Fibroblast of pulmonary artery (primary cell): ENCODE measurements at places on chromosomes 6 and 20.

- DNase-seq, result no peak
Observed at GRCh38 chr20:40902661-40903060, 126.0 kb upstream of the TOP1 start.

DNA sequence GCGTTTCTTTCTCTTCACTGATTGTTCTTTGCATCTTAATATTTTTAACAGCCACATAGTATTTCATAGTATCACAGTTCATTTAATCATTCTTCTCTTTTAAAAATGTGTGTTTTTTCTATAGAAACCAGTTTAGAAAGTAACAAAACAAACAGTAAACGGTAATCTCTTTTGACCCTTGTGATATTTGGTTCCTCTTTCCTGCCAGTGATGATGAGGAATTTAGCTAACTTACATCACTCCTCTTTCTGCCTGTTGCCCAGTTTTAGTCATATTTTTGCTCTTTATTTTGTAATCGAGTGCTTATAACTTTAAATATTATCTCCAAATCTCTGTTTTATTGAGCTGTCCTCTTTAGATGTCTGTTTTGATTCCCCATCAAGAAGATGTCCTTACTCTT, 38.1 kb upstream of the ZBTB24 start:
- no peak for DNase-seq

GRCh38 chr6:99901596-99902384, 92.2 kb downstream of the MCHR2 start:
- no peak for DNase-seq

GRCh38 chr20:51388756-51389542, 153.6 kb downstream of the NFATC2 start:
- DNase-seq, result peak; percentile 27

GRCh38 chr20:32476684-32477593, 108.2 kb downstream of the NOL4L start:
- DNase-seq, result no peak

GRCh38 chr20:46999801-47000465, 105.3 kb downstream of the EYA2 start:
- DNase-seq, result no peak

DNA sequence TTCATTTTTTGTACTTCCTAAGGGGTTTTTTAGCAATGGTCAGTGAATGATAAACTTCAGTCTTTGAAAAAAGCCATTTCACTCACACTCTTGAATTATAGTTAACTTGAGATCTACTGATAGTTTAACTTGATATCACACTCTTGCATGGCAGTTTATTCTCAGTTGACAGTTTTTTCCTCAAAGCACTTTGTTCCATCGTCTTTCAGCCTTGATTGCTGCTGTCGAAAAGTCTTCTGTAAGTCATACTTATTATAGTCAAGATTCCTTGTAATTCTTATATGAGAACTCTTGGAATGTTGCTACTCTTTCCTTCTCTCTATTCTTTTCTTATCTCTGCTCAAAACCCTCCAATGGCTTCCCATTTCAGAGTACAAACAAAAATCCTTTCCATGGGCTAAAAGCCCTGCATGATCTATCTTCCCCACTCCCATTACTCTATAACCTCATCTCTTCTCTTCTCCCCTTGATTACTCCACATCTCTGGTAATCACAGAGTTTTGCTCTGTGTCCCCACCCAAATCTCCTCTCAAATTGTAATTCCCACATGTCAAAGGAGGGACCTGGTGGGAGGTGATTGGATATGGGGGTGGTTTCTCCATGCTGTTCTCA, 31.2 kb downstream of the ZHX3 start:
- DNase-seq, result no peak

GRCh38 chr6:14713008-14713960, 532.6 kb upstream of the JARID2 start:
- DNase-seq, result peak; percentile 80

DNA sequence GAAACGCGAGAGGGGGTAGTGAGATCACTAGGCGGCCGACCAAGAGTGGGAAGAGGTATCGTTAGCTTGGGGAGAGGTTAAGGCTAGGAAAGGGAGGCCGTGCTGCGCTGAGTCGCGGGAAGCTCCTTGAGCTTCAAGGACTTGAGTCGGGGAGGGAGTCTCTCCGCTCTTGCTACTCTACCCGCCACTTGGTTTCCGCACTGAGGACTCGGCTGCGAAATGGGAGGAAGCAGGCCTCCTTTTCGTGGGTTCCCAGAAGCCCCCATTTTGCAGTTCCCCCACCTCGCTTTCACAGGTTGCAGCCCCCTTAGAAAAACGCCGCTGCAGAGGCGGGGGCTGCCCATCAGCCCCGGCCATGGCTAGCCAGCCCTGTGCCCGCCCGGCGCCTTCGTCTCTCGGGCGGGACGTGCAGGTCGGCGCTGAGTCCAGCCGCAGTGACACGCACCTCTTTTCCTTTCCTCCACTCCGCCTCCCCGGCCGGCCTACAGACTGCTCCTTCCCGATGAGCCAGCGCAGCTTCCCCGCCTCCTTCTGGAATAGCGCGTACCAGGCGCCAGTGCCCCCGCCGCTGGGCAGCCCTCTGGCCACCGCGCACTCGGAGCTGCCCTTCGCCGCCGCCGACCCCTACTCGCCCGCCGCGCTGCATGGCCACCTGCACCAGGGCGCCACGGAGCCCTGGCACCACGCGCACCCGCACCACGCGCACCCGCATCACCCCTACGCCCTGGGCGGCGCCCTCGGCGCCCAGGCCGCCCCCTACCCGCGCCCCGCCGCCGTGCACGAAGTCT, 4.9 kb downstream of the VGLL2 start:
- no peak for DNase-seq

DNA sequence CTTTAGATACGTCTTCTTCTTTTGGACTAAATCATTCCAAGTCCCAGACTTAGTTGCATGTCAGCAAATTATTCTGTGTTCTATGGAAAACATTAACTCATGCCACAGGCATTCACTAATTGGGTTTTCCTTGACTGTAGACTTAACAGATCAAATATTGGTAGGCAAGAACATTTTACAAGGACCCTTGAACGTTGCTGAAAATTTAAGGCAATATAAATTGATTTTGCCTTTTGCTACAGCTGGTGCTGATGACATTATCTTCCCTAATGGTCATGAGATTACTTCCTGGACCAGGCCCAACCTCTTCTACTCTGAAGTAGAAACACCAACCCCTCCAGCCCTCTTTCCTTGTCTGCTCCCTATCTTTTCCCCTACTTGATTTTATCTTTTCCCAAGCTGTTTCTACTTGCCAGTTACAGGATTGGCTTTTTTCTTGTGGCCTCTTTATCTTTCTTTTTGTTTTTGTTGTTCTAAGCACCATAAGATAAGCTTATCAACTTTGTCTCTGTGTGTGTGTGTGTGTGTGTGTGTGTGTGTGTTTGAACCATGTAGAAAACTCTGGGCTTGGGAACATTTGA, 514.0 kb upstream of the SOX4 start:
- peak; percentile 21 for DNase-seq
